ENCODE measurements at places on chromosomes 5 and 9.

- DNase-seq, result no peak
These were observed 117.4 kb upstream of the GRIA1 start for GRCh38 chr5:153373130-153373498.

DNA sequence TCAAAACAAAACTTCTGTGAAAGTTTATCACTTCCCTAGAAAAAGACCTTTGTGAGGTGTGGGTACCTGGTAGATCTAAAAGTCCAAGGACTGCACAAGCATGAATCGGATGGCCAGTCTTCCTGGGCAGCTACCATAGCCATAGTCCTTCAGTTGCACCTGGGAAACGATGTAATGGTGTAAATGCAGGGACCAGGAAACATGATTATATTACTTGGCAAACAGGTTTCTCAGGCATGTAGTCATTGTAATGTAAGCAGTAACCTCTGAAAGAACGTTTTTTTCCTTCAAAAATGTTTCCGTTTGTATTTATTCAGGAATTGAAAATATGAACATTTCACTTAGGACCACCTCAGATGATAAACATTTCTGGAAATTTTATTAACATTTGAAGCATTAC lies 433.4 kb downstream of the DTWD2 start:
- no peak for DNase-seq

DNA sequence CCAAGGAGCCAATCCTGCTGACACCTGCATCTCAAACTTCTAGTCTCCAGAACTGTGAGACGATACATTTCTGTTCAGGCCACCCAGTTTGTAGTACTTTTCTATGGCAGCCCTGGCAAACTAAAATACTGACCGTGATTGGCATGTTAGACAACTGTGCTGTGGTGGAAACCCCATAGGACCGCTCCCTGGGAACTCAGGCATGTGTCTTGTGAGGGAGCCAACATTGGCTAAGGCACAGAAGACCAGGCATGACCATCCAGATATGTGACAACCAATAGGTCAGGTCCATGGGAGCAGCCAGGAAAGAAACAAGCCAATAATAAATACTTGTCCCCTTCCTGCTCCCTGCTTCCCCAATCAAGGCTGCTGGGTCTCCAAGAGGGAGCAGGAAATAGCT lies 101.4 kb upstream of the MPDZ start:
- DNase-seq, result no peak

GRCh38 chr9:37624073-37624472 lies 26.7 kb upstream of the FRMPD1 start:
- DNase-seq, result no peak

DNA sequence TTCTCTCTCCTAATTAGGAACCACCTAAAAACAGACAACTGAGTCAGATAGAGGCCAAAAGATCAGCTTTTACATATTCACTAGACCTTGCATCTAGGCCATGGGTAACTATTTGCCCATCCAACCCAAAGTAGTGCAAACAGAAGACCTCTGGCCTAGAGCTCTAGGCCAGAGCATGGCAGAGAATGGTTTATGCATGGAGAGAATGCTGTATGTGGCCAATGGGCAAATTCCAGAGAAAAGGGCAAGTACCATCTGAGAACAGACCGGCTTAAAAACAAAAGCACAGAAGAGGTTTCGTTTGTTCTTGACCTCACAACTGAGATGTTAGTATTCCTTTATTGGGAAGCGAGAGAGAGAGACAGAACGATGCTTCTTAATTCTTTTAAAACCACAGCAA lies 151.7 kb upstream of the RFX3 start:
- no peak for DNase-seq

GRCh38 chr5:162484986-162485385 lies 417.4 kb downstream of the GABRG2 start:
- DNase-seq, result no peak

- no peak for DNase-seq
These were observed 42.7 kb upstream of the SPINK14 start for GRCh38 chr5:148125641-148126040.

GRCh38 chr9:135474915-135475314 lies 4.7 kb upstream of the PPP1R26 start:
- no peak for DNase-seq

DNA sequence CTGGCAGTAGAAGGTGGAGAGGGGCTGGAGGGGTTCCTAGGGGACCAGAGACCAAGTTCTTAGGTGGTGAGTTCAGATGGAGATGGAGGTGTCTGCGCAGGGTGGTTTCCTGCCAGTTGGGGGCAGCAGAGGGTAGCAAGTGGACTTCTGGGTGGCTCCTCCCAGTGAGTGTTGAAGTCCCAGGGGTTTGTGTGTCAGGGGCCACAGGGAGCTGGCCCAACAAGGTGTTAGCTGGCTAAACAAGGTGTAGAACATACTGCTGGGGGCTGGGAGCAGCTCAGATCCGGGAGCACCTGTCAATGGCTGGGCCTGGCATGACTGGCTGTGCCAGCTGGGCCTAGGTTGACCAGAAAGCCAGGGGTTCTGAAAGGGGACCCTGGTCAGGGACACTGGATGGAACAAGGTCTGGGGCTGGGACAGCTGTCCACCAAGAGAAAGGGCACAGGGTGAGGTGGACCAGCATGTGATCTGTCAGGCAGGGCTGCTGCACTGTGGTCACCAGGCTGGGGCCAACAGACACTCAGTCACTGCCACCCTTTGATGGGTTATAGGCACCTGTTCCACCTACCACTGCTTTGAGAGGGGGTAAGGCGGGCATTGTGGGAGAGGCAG lies 35.6 kb downstream of the DAB2IP start:
- DNase-seq, result peak; percentile 5

- DNase-seq, result peak; percentile 18
These were observed 182.0 kb downstream of the CCDC192 start for GRCh38 chr5:127885176-127885575.

DNA sequence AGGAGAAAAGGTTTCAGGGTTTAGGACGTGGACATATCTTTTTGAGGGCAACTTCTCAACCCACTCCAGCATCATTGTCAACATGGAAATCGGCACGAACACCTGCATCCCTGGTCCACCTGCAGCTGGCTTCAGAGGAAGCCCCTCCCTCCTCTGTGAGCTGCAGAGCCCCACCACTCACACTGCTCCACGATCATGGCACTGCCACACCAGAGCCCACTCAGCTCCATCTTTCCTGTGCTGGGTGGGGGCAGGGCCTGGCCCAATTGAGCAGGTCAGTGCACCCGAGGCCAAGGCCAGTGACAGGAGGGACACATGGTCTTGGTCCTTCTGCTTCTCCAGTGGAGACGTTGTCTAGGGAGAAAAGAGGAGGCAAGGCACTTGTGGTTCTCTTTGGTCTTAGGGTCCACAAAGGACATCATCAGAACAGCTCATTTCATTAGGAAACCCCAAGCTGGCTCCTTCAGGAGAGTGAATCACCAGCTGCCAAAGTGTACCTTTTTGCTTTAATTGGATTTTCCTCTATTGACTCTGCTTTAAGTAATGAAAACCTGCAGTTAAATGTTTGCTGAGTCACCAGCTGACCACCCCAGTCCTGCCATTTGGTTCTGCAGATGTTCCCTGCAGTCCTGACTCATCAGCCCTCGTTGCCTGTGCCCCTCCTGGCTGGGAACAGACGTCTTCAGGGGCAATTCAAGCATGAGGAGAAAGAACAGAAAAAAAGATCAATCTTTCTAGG lies 56.2 kb downstream of the UBE2QL1 start:
- no peak for DNase-seq

GRCh38 chr5:36641431-36641830 lies 35.0 kb downstream of the SLC1A3 start:
- DNase-seq, result no peak

DNA sequence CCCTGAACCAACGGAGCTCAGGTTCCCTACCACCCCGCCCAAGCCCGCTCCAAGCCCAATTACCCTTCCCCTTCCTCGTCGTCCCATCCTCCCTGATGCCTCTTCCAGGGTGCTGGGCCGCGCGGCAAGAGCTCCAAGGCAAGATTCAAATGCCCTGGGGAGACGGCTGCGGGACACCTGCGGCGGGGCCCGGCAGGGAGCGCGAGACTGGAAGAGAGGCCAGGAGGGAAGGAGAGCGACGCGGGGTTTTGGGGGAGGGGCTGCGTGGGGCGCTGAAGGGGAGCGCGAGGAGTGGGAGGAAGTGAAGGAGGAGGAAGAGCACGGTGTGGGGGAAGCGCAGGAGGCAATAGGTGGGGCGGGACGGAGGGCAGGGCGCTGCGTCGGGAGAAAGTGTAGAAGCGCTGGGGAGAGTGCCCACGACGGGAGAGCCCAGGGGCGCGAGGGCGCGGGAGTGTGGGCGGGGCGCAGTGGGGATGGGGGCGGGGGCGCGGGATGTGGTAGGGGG lies 975 bp upstream of the NXNL2 start:
- DNase-seq, result peak; percentile 53

- DNase-seq, result no peak
These were observed 35.0 kb downstream of the MTX3 start for GRCh38 chr5:79955941-79956670.

GRCh38 chr9:73074176-73074708 lies 77.4 kb upstream of the ANXA1 start:
- no peak for DNase-seq

- no peak for DNase-seq
These were observed 149.7 kb upstream of the RASGRF2 start for GRCh38 chr5:80810425-80810824.

GRCh38 chr9:135131488-135131887 lies 44.0 kb downstream of the OLFM1 start:
- no peak for DNase-seq

GRCh38 chr5:140321796-140322195 lies 18.9 kb upstream of the PFDN1 start:
- no peak for DNase-seq

DNA sequence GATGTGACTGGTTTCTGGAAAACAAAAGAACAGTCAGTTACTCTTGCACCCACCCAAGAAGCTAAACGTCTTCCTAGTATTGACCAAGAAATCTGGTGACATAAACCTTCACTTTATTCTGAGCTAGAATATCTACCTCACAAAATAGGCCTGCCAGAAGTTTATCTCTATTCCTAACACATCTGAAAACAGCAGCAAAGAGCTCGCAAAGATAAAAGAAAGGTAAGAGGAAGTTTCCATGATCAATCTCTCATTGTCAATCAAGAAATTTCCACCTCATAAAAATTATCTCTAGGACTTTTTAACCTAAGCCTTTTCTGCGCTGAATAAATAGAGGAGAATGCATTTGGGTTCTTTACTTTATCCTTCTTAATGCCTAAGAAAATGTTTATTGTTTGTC lies 17.3 kb upstream of the ZNF474 start:
- DNase-seq, result no peak

DNA sequence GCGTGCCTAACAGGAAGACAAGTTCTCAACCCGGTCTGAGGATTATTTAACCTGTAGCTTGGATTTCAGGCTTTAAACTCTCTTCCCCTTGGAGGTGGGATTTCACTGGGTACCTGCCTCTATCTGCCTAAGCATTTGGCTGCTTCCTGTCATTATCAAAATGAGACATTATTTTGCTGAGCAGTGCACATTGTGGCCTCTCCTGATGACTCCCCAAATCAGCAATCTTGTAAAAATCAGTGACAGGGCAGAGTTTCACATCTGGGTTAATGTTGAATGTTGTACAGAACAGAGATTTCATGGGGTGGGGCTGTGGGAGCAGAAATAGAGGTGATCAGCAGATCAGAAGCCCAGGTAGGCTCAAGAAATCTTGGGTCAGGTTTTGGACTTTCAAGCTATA lies 605.9 kb downstream of the ELAVL2 start:
- DNase-seq, result no peak

DNA sequence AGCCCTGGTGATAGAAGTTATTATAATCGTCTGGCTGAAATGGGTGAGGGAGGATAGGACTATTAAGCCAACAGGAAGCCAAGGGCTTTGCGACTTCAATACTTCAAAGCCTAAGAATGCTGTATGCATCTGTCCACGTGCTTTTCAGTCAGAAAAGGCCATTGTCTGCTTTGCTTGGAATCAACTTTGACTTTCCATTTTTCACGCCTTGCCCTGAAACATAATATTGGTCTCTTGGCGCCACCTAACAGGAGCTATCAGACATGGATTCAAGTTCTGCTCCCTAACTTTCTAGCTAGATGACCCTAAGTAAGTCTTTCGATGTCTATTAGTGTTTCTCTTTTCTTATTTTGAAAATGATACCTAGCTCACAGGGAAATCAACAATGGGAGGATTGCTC lies 572.6 kb downstream of the TLR4 start:
- no peak for DNase-seq

DNA sequence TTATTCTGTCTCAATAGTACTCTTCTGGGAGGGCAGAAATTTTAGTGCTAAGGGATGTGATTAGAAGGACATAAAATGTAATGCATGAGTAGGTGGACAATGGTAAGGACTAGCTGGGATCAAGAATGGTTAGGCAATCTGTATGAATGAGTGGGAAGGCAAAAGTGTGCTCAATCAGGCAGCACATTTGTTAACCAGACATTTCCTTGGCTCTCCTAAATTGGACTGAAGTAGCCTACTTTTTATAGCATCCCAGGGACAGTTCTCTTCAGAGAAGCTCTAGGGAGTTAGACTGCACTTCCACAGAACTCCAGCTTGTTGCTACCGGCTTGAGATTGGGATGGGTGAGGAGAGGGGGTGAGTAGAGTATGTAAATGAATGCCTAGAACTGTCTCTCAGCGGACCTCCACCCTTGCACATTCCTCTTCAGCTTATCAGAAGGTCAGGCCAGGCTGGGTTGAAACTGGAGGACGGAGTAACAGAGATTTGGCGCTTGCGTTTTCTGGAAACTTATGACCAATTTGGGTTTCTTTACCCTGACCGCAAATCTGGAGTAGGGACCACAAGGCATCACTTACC lies 19.0 kb upstream of the ARL14EPL start:
- DNase-seq, result no peak

- DNase-seq, result no peak
These were observed 51.7 kb downstream of the CPLANE1 start for GRCh38 chr5:37197340-37198050.

DNA sequence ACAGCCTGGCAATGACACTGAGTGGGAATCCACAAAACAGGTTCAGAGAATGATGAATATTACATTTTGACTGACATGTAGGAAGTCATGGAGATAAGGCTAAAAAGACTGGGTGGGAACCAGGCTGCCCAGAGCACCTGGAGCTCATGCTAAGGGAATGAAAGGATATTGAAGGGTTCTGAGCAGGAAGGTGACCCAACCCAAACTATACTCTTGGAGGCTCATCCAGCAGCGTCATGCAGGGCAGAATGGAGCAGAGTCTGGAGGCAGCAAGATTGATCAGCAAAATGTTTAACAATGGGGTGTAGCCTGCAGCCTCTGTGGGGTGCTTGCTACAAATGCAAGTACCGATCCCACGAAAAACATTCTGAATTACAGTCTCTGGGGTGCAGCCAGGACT lies 120.2 kb downstream of the PSD2 start:
- DNase-seq, result no peak

GRCh38 chr9:35757226-35757891 lies 3.3 kb upstream of the MSMP start:
- DNase-seq, result peak; percentile 66

DNA sequence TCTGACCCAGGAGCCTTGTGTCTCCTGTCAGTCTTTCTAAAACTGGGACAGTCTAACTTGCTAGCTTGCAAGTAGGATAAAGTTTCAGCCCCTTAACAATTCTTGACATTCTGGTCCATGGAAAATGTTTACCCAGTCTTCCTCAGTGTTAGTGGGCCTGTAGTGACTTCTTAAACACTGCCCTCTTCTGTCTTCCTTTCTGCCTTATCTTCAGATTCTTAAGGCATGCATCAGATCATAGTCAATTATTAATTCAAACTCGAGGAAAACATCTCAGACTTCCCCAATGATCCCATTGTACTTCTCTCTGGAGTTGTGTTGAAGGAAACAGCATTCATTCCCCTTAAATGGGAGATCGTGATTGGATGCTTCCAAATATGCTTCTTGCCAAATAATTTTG lies 1199.8 kb downstream of the DTWD2 start:
- no peak for DNase-seq

All from NCI-H1930 (cell line).